ENCODE measurements at places on chromosomes 3 and 15.

- H3K36me3 ChIP-seq: no peaks in the 10 kb centered on the region
- H3K4me3 ChIP-seq: no peak overlapping the region
- H3K27me3 ChIP-seq: no peaks in the 10 kb centered on the region
- H3K27ac ChIP-seq: peak overlapping the region; percentile 50
- DNase-seq: no peak
- H3K4me1 ChIP-seq: peaks cover 23% of the 10 kb centered on the region
These were observed 19.0 kb downstream of the ARL14 start for GRCh38 chr3:160695915-160696327.

- no peak overlapping the region for H3K4me3 ChIP-seq
- no peak for DNase-seq
- H3K27me3 ChIP-seq: no peaks in the 10 kb centered on the region
- H3K27ac ChIP-seq: no peak overlapping the region
- H3K36me3 ChIP-seq: peaks cover 19% of the 10 kb centered on the region
These were observed 50.3 kb downstream of the MED12L start for GRCh38 chr3:151135541-151136337.

DNA sequence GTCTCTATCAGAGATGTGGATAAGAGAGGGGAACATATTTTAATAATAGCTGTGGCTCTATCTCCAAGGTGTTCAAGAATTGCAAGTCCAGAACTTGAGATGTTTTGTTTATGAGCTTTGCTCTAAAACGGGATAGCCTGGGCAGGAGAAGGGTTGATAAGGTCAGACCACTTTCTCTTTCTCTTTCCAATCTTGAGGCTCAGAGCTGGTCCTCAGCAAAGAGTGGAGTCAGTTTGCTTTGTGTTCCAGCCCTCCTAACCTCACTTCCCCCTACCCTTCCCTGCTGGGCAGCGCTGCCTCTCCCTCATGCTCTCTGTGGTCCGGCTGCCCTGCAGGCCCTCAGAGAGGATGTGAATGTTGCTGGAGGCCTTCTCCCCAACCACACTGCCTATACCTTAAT lies 13.8 kb downstream of the KLHL6 start:
- H3K4me3 ChIP-seq: no peak overlapping the region
- no peaks in the 10 kb centered on the region for H3K27me3 ChIP-seq
- no peaks in the 10 kb centered on the region for H3K4me1 ChIP-seq
- DNase-seq: no peak

DNA sequence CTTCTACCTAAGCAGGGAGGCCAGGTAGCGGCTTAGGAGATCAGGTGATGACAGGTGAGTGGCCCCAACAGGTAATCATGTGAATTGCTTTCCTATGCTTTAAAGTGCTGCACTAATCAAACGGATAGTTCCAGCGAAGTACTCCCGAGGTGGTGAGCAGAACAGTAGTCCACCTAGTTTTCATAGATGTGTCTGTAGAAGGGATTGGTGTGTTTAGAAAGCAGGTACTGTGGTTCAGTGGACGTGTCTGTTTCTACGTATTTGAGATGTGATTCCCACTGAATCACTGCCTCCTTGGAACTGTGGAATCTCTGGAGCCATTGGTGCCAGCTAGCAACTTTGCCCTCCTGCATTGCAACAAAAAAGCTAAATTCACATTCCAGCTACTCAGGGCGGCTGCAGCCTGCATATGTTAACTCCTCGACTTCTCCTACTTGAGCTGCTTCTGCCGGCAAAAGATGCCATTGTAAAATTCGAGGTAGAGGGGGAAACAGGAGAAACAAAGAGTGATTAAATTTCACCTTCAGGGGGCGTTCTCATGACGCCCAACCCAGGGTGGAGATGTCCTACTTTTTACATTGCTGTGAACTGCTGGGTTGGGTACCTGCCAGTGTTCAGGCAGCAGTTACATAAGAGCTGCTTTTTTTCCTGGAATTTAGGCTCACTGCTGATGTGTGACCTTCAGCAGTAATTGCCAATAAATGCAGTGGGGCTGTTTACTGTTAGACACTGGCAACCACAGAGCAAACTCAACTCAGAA lies 227.3 kb downstream of the ITPR1 start:
- no peak overlapping the region for H3K4me3 ChIP-seq
- DNase-seq: no peak
- H3K4me1 ChIP-seq: peaks cover 30% of the 10 kb centered on the region
- H3K27me3 ChIP-seq: no peaks in the 10 kb centered on the region
